Activated CD4-positive, alpha-beta memory T cell treated with anti-CD3 and anti-CD28 coated beads for 36 hours (primary cell): ENCODE measurements at places on chromosomes 3 and 15.

DNA sequence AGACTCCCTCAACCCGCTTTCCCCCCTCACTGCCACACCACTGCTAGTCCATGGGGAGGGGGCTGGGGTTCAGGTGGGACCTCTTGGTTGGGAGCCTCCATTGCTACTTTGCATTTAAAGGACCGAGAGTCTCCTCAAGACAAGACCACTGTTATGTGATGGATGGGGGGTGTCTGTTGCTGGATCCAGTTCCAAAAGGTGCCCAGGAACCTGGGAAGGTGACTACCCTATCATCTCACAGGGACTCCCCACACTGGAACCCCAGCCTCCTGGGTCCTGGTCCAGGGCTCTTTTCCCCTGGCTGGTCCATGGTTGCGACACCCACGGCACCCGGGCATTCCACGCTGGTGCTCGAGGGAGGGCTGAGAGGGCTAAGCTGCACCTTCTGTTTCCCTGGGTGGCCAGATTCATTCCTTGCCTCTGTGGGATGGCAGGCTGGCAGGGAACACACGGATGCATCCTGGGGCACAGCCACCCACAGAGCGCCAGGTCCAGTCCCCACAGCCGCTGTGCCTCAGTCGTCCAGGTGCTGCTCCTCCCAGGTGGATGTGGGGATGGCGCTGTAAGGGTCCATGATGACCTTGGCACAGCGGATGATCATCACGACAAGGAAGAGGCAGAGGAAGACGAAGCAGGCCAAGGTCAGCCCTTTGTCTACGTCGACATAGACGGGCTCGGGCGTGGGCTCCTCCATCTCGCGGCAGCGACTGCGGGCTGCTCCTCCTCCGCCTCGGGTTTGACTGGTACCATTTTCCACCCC, 48.6 kb downstream of the FAH start:
- no peak for DNase-seq

DNA sequence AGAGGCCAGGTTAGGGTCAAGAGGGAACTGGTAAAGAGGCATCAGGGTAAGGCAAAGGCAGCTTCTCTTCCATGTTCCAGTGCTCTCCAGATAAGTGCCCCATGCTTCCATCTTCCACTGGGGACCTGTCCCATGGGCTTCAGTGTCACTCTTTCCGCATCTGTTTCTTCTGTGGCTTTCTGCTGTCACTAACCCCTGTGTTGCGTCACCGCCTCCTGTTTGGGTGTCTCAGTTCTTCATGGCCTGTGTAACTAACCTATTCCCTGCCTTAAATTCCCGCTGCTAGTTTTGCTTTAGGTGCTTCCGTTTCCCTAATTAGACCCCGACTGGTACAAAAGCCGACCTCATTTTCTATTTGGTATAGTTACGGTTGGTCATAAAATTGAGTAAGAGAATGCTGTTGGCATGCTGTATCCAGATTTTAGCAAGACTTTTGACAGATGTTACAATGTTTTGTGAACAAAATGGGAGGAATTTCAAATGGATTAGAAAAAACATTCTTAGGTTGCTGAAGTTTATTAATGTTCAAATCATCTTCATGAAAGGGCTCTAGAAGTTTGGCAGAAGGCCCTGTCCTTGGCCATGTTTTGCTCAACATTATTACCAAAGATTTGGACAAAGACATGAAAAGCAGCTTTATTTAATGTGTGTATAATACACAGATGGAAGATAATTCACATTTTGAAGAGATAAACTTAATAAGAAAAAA, 245.3 kb downstream of the BBX start:
- DNase-seq, result no peak

DNA sequence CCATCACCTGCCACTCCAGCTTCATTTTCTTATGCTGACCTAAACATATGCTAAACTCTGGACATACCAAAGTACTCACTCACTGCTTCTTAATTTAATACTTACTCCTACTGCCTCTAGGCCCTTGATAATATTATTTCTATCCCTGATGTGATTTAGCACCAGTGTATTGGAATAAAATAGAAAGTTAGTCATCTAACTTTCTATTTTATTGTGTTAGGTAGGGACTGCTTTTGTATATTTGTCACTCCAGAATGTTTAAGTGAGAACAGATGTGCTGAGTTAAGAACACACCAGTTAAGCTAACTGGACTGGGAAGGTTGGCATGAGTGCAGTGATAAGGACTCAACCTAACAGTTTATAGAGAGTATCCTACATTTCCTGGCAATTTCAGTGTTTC, 6.5 kb upstream of the CLDN16 start:
- no peak for DNase-seq

DNA sequence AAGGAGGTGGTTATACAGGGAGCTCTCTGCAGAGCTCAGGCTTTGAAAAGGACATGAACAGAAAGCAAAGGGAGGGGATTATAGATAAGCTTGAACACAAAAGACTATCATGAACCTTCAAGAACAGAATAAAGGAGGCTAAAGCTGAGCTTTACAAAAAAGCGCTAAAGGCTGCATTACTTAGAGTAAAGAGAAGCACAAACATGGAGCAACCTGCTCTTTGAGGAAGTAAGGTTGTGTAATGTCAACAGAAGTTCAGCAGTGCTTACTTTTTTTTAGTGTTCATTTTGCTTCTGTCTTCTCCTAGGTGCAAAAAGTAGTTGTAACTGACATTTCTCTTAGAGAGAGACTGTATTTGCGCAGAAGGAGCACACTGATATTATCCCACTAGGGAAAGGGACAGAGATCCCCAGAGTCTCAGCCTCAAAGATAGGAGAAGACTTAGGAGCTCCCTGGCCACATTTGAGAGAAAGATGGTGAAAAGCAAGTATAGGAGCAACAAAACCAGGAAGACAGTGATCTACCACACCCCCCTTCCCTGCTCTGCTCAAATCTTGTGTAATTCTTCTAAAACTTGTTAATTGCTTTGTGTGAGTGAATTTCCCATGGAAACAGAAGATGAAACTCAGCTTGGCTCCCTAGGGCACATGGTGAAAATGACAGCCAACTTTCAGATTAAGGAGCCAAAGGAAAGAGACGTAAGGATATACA, 54.7 kb downstream of the QTRT2 start:
- no peak for DNase-seq

- DNase-seq, result no peak
These were observed 104.4 kb downstream of the FMN1 start for GRCh38 chr15:33089878-33090757.

- DNase-seq, result no peak
These were observed 292.2 kb downstream of the BCHE start for GRCh38 chr3:165545059-165545458.

- DNase-seq, result no peak
These were observed 27.2 kb upstream of the ATP11B start for GRCh38 chr3:182766099-182766498.

GRCh38 chr15:74648051-74648842, 32.6 kb downstream of the CLK3 start:
- DNase-seq, result no peak

DNA sequence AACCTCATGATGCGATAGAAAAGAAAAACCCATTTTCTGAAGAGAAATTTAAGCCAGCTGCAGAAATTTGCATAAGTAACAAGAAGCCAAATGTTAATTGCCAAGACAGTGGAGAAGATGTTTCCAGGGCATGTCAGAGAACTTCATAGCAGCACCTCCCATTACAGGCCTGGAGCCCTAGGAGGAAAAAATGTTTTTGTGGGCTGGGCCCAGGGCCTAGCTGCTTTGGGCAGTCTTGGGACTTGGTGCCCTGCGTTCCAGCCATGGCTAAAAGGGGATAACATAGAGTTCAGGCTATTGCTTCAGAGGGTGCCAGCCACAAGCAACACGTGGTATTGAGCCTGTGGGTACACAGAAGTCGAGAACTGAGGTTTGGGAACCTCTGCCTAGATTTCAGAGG, 10.9 kb upstream of the DAZL start:
- DNase-seq, result no peak

DNA sequence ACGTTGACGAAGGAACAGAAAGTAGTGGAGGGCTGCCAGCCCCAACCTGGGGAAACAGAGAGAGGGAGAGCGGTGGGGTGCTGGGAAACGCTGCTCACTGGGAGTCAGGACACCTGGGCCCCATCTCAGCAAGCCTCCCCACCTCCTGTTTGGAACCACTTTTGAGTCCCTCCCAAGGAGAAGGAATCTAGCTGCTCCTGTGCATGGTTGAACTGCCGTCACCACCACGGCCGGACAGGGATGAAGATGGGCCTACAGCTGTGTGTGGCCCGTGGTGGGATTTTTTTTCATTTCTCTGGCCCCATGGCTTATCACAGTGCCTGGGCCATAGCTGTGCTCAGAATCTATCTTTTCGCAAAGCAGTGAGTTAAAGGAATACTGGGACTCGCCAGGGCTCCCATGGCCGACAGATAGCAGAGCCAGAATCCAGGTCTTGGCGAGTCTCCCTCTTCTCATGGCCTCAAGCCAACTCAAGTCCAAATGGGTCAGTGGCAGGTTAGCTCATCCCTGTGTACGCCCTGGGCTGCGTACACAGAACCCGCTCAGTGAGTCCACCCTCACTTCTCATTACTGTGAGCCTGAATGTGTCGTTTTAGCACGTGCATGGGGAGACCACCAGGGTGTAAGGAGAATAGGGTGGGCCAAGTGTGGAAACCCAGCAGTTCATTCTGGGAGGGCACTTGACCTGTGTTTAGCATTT, 271.2 kb downstream of the FAM43A start:
- no peak for DNase-seq

DNA sequence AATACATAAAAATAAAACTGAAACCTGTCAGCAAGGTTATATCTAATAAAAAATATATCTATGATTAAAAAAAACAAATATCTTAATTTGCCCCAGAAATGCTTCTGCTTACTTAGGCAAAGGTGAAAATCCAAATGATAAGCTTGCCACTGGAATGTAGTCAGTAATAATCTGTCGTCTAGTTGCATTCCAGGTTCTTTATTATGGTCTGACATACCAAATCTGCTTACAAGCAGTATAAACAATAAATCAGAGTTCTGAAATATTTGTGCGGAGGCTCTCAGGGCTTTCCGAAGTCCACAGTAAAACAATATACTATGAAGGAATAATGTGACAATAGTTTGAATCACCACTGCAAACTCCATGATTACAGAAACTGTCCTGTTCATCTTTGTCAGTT, 1133.5 kb downstream of the ROBO1 start:
- DNase-seq, result no peak

DNA sequence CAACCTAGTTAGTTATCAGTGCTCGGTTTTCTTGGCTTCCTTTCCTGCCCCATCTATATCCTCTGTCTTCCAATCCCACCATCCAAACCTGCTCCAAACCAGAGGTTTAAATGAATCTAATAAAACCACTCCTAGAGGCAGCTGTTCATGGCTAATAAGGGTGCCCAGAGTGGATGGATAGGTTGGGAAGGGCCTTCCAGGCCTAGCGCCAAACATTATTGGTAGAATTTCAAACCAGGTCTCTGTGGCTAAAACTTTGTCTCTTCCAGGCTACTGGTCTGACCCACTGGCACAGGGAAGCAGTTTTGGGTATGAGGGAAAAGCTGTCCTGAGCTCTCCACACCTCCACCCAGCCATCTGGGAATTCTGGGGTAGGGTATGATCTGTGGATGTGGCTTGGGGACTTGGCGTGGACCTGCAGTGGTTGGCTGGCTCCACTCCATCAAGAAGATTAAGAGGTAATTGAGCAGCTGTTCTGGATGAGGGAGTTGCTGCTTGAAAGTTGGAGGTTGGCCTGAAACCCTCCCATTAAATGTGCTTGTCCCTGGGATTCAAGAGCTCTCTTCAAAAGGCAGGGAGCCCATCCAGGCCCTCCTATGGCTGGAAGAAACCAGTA, 29.3 kb upstream of the INSYN1 start:
- no peak for DNase-seq

DNA sequence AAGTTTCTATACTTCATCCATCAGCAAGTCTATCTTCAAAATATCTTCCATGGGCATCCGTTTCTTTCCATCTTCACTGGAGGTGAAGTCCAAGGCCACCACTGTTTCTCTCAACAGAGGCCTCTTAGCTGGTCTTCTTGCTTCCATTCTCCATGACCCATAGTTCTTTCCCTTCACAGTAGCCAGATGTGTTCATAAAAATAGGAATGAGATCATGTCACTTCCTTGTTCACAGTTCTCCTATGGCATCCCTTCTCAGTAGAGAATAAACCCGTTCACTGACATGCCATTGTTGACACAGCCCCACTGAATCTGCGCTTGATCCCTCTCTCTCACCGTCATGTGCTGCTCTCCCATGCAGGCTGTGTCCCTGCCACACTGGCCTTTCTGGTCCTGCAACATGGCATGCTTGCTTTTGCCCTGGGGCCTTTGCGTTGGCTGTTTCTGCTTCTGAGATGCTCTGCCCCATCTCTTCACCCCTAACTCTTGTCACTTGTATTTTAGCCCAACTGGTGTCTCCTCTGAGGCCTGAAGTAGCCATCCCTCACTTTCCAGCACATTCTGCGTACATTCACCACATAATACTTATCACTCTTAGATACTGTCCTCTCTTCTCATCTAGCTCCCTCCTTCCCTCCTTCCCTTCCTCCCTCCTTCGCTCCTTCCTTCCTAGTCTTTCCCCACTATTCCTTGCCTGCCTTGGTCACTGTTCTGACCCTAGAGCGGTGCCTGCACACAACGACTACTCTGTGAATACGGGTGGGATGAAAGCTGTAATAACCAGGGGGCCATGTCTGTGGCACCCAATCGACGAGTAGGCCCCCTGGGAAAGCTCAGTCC, 42.0 kb downstream of the STARD5 start:
- no peak for DNase-seq

DNA sequence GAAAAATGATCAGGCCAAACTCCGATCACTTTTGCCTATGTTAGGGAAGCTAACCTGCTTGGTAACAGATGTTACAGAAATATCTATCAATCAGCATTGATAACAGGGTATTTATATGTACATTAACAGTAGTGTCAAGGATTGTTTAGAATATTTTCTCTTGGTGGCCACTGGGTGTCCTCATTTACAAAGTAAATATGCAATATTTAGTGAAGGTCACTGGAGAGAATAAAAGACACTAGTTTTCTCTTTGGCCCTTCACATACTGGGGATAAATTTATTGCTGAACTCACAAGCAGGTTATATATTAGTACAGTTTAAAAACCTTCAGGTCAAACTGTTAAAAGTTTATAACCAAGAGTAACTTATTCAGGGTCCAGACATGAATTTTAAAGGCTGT, 69.0 kb downstream of the TIGIT start:
- no peak for DNase-seq

DNA sequence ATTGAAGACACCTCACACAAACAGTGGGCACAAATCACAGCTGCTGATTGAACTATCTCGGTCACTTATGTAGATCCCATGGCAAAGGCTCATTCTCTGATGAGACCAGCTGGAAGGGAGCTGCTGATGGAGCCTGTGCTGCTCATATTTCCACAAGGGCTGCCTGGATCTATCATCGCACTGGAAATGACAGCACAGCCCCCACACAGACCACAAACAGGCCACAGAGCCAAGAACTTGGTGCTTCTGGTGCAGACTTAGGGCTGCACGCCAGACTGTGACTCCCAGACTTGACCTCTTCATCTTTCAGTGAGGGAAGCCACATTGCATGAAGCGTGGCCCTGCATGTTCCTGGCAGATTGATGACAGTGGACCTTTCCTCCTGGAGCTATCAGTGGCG, 197.6 kb downstream of the MINAR1 start:
- no peak for DNase-seq

DNA sequence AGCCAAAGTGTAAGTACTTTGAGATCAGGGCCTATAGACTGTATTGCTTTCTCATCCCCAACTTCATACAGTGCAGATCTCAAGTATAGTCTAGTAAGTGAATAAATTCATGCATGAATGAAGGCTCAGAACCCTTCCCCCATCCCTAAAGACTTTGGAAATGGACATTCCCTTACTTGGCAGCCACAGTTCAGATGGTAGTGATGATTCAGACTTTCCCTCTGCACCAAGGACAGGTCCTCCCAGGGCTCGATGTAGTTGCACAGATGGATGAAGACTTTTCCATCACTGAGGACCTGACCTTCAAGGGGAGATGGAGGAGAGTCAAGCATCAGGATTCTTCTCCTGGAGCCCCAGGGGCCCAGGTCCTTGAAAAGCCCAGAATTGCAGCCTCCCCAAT, 4.6 kb downstream of the TIMP4 start:
- no peak for DNase-seq
